A549 treated with AZD2906 at 1 μM for 4 hours (cell line): ENCODE measurements at places on chromosomes 11 and 22. TPM values are rescaled to one million over a fixed set of nuclear protein-coding genes. Genes with fewer than 3 reads are reported as not detected.

GAS2L1 gene
- total RNA-seq = 26.9 to 46.0 TPM (median 40.3 TPM) in 5 replicates

OR8J3 gene
- not detected in 5 replicates for total RNA-seq

ADM gene
- 100 to 149 TPM (median 110 TPM) in 5 replicates for total RNA-seq

RAB38 gene
- total RNA-seq = 0.77 to 1.2 TPM (median 0.94 TPM) in 5 replicates

OLFML1 gene
- 0.07 TPM in 1 of 5 replicates, not detected in the others for total RNA-seq

CABP2 gene
- total RNA-seq = not detected in 5 replicates

SCO2 gene
- total RNA-seq = 3.2 to 9.1 TPM (median 4.7 TPM) in 5 replicates

NOX4 gene
- total RNA-seq = not detected in 5 replicates

NRIP3 gene
- total RNA-seq = 0.53 to 1.2 TPM (median 0.65 TPM) in 5 replicates

PDGFB gene
- total RNA-seq = 2.9 to 4.2 TPM (median 3.2 TPM) in 5 replicates

TRIM29 gene
- 20.8 to 26.8 TPM (median 26.3 TPM) in 5 replicates for total RNA-seq

LDHAL6A gene
- total RNA-seq = not detected in 5 replicates

RFPL2 gene
- total RNA-seq = 0.08 to 0.20 TPM (median 0.12 TPM) in 5 replicates

DEUP1 gene
- total RNA-seq = not detected in 5 replicates

CACNA1I gene
- 0.07 to 0.11 TPM (median 0.08 TPM) in 5 replicates for total RNA-seq

OR51A2 gene
- not detected in 5 replicates for total RNA-seq

KRTAP5-4 gene
- total RNA-seq = not detected in 5 replicates

SEZ6L gene
- total RNA-seq = not detected in 5 replicates

SLC22A8 gene
- not detected in 5 replicates for total RNA-seq

B3GAT1 gene
- 0.01 to 0.04 TPM (median 0.02 TPM) in 4 of 5 replicates, not detected in the other for total RNA-seq
